ENCODE measurements at places on chromosomes 16 and 17.

- no peak for DNase-seq
These were observed 89.2 kb downstream of the AMFR start for GRCh38 chr16:56336071-56336688.

DNA sequence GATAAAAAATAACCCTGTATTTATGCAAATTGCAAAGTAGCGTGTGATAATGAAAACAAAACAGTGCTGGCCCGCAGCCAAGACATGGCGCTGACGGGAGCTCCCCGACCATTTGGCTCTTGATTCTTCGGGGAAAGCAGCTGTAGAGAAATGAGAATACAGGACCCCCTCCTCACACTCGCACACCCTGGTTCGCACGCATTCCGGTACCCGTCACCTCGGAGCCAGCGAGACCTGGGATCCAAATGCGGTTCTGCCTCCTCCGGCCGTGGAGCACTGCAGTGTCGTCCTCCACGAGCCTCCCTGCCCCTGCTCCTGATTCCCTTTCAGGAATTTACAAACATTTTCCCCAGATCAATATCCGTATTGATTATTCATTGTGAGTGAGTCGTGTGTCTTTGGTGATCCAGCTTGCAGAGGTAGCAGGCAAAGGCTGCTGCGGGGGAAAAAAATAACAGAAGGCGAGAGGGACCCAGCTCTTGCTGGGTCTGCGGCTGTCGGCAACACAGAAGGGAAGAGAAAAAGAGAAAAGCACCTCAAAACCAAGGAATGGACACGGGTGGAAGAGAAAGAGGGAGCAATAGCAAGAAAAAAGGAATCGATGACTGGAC lies 184.1 kb upstream of the ZFHX3 start:
- DNase-seq = no peak

DNA sequence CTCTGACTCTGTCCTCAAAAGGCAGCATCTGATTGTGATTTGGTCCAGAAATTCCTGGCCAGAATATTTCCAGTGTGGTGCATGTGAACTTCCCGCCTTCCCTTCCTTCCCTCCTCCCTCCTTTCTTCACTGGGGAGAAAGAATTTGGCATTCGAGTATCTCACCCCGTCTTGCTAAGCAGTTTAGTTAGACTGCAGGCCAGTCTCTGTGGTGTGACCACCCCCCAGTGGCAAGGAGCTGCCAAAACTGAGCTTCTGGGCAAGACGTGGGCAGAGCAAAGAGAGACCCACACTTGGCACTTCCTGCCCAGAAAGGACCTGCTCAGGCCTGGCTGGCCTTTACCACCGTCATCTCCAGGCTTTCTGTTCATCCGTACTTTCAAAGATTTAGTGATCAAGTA lies 36.4 kb downstream of the SNX20 start:
- no peak for DNase-seq

GRCh38 chr17:40399185-40399584 lies 18.5 kb downstream of the TOP2A start:
- no peak for DNase-seq

DNA sequence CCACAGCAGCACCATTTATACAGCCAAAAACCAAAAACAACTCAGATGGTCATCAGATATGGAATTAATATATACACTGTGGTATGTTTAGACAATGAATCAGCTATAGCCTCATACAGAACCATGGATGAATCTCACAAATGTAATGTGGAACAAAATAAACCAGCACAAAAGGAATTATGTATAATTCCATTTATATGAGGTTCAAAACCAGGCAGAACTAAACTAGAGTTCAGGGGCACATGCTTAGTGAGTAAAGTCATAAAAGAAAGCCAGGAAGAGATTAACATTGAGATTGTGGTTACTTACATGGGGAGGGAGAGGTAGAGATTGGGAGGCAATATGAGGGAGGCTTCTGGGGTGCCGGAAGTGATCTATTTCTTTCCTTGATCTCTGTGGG lies 231.1 kb downstream of the COPRS start:
- DNase-seq = no peak

GRCh38 chr17:47162013-47162622 lies 27.0 kb downstream of the CDC27 start:
- DNase-seq = no peak

GRCh38 chr17:81980707-81981343 lies 3.4 kb downstream of the ASPSCR1 start:
- no peak for DNase-seq

DNA sequence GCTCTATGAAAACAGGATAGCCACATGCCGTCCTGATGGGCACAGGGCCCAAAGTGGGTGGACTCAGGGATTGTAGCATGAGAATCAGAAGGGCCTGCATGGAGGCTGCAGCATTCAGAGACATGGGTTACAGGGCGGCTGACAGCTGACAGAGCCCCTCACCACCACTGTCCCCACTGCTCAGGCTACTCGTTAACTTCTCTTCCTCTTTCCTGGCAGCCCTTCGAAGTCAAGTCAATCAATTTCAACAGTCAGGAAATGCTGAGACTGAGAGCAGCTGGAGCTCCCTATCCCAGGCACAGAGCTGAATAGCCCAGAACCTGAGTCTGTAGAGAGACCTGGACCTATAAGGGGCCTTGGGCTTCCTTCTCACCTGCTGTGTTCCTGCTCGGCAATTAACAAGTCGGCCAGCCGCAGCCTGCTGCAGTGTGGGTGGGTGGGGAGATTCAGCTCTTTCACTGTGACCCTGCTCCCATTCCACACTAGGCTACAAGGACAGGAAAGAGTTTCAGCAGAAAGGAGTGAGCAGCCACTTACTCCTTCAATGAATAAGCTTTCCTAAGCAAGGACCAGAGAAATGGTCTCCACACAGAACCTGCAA lies 76.9 kb downstream of the TEX14 start:
- DNase-seq = no peak

DNA sequence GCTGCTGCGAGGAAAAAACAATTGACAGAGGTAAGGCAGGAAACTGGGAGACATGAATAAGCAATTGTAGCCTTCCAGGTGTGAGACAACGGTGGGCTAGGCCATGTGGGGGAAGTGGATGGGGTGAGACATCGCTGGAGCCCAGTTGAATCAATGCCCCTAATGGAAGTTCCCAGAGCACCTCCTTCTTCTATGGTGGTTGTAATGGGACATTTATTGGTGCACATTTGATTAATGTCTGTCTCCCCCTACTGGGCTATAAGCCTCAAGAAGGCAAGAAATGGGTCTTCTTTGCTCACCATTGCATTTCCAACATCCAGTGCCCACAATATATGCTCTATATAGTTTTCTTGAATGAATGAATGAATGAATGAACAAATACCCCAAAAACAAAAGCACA lies 22.7 kb upstream of the CD300E start:
- DNase-seq = no peak

GRCh38 chr17:1197781-1198490 lies 18.2 kb upstream of the ABR start:
- peak; percentile 80 for DNase-seq

DNA sequence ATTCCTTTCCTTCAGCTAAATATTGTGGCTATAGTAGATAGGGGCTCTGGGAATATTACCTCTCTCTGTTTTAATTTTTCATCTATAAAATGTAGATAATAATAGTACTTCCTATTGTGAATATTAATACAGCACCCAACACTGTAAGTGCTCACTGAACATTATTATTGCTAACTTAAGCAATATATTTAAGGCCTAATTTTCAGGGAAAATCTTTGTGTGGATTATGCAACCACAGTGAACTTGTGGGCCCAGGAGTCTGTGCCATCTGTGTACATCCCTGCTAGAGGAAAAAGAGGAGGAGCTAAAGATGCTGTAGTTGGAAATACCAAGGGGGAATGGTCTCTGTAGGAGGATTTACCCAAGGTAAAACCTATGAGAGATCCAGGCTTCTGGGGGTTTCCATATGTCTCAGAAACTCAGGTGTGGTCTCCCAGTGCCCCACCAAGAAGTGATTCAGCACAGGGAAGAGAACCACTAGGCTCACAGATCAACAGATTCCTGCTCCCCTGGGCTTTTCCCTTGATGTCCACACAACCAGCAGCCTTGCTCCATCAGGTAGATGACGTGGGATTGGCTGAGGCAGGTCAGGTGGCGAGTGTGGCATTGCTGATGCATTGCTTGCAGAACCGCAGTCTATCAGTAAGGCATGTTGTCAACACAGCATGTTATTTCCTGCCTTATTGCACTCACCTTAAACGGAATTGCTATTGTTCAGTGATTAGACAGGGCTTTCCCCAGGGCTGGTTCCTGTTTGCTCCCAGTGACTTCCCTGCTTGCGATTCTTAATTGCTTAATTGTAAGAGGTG lies 1.6 kb upstream of the N4BP1 start:
- peak; percentile 35 for DNase-seq

DNA sequence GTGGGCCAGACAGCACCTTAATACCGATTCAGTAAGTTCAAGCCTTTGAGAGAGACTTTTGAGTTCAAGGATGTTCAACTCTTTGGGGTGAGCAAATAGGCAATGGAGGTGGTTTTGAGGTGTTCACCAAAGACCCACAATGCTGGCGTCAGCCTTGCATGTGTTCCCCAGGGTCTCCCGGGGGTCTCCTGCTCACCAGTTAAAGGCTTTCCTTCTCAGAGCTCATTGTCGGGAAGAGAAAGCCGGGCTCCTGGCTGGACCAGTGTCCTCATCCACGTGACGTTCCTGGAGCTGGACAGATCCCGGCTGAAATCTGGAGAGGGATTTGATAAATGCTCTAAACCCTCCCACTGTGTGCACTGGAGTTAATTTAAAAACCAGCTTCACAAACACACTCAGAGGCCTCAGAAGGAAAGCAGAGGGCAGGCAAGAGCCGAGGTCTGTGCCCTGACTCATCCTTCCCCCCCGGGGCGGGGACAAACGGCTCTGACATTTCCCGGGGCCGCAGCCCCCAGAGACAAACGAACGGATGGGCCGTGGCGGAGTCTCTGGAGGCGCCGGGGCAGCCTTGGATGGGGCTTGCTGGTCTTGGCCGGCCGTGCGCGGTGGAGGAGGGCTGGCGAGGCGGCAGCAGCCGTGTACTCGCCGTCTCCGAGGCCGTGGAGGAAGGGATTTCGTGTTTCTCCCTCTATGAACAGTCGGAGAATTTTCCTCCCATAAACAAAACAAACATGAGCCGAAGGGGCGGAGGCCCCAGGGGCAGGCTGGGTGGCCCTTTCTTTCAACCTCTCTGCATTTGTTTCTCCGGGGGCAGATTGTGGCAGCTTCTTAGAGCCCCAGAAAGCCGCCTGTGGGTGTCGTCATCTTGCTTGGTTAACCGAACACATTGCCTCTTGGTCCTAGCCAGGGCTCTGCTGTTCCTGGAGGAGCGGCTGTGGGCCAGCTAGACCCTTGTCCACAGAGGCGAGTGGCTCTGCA lies 94.2 kb downstream of the NTN1 start:
- DNase-seq = no peak
